Hepatic stellate cell (primary cell): ENCODE measurements at places on chromosomes 7 and 10.

GRCh38 chr7:30252885-30253795 is 31.3 kb upstream of the ZNRF2 start:
- DNase-seq = no peak

DNA sequence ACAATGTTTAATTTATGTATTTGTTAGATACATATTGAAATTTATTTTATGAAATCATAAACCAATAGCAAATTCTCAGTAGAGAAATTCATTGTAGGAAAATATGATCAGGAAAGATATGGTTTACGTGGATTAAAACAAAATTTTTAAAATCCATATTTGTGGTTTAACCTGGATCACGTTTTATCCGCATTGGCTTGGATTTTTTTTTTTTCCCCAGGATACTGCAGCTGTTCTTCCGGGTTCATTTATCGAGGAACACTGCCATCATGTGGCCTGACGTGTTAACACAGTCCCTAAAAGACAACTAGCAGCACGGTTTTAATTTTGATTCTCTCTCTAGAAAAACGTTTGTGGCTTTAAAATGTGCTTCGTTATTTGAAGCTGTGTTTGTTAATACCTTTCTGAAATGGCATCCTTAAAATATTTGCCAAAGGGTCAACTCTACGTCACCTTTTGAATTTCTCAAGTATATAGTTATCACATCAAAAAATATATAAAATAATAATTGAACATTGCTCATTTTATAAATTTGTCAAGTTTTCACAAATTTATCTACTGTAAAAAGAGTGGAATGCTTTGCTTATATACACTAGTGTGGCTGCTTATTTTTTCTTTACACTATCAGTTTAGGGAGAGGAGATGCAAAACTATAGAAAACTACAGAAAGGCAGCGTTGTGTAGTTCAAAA is 8.7 kb upstream of the ASB4 start:
- peak; percentile 31 for DNase-seq

DNA sequence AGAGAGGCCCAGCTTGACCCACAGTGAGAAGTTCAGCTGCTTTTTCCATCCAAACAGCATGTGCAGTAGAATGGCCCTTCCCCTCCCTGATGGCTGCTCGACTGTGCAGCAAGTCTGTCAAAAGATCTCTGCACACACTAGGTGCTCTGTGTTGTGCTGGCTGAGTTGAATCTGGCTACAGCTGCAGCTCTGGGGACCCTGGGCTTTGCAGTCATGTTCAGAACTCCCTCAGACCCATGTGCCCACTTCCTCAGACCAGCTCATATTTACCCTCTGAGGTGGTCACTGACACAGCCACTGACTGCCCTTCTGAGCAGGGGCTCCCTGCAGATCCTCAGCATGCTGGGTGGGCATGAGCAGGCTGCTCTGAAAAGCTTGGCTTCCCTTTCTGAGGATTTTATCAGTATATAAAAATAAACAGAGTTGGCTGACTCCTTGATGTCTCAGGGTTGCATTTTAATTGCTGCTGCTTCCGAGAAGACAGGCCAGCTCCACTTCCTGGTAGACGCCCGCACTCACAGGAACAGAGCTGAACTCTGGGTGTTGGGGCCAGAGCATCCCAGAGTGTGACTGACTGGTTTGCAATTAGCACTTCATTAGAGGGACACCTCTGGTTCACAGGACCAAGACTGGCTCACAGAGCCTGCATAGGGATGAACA is 507.9 kb downstream of the RPS24 start:
- DNase-seq = peak; percentile 9

DNA sequence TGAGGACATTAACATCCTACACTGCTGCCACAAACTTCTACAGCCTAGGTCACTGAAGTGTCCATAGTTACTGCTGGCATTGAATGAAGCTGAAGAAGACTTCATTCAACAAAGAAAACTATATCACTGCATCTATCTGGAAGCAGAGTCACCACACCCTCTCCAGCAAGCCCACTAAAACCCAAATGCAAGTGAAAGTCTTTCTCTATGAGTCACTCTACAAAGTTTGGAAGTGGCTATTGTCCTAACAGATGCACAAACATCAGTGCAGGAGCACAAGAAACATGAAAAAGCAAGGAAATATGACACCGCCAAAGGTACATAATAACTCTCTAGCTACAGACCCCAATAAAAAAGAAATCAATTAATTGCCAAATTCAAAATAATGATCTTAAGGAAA is 43.5 kb upstream of the CAMK2B start:
- DNase-seq = no peak

DNA sequence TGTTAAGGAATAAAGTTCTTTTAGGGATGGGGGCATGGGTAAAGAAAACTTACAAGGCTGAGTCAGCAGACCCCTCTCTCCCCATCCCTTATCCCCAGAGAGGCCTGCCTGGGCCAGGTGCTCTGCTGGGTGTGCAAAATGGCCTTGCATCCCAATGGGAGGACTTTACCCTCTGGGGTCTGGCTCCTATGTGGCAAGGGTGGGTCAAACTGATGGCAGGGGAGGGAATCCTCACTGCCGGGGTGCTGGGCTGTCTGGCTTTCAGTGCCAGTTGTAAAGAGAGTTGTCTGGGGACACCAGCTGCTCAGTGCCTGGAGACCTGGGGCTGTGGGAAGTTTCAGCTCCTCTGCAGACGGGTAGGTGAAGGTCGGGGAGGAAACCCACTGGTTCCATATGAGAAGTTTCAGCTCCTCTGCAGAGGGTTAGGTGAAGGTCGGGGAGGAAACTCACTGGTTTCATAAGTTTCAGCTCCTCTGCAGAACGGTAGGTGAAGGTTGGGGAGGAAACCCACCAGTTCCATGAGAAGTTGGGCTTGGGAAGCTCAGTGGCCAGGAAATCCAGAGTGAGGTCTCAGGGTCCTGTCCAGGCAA is 127.2 kb upstream of the PODXL start:
- DNase-seq = no peak

GRCh38 chr10:59831658-59832503 is 74.5 kb downstream of the CCDC6 start:
- no peak for DNase-seq

- DNase-seq = no peak
Observed at GRCh38 chr10:131854579-131855335, 46.1 kb upstream of the PPP2R2D start.

DNA sequence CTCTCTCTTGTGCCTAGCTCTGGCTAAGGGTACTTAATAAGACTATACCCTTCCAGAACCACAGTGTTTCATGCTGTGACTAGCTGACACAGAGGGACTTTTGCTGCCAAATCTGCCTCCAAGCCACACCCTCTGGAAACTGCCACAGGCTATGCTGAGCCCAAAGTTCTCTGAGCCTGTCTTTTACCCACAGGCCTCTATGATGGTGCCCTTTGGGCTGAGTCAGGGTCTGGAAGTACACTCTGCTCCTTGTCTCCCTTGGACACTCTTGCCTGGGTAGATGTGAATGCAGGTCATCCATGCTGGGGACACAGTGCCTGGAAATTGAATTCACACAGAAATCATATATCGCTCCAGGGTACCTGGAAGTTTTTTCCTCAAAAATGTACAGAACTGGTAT is 22.6 kb downstream of the DYDC1 start:
- DNase-seq = no peak

- peak; percentile 52 for DNase-seq
Observed at GRCh38 chr7:108246227-108246837, 116.2 kb upstream of the LAMB4 start.

- no peak for DNase-seq
Observed at GRCh38 chr7:50121286-50121685, 28.2 kb upstream of the ZPBP start.

DNA sequence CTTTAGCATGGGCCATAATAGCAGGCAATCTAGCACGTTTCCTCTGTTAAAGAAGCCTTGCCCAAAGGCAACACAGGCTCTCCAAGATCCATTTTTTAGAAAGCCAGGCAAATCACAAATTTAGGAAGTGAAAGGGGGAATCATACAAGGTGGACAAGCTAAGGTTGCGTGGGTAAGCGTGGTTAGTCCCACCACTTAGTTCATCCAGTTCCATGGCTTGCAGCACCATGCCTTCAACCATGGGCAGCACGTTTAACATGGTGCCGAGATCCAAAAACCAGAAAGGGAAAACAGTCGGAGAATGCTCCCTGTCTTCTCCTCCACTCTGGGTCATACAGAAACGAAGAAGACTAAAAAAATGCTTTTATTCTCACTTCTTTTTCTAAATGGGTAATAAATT is 234.4 kb upstream of the IMMP2L start:
- no peak for DNase-seq

- DNase-seq = no peak
Observed at GRCh38 chr7:121019018-121019417, 30.5 kb downstream of the CPED1 start.

- no peak for DNase-seq
Observed at GRCh38 chr7:22331704-22332103, 25.2 kb downstream of the RAPGEF5 start.

- no peak for DNase-seq
Observed at GRCh38 chr7:100434297-100435144, 1.8 kb downstream of the PPP1R35 start.

DNA sequence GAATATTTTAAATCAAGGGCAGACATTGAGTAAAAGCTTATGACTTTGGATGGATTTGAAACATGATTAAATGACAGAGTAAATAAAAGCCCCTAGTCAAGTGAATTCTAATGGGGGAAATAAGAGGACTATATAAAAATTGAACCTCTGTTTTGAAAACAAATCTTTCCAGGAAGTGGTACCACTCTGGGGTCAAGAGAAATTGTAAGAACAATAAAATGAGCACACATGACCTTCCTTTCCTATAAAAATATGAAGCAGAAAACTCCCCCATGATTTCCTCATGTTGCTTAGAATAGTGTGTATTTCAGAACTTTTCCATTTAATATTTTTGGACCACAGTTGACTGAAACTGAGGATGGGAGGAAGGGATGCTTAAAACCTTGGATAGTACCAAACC is 12.3 kb upstream of the CLDN12 start:
- DNase-seq = no peak

DNA sequence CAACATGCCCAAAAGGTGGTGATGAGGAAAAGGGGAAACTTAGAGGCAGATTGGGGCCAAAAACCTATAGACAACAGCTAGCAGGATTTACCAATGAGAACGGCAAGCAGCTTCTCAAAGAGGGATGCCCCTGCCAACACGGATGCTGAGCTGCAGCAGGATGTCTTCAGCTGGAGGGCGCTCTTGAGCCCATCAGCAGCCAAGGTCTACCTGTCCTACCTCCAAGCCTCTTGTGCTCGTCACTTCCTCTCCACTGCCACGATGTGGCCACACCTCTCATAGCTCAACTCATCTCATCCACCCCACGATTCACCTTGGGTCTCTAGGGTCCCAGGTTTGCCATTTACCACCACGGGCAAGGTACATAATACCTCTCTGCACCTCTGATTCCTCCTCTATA is 36.5 kb downstream of the DLG5 start:
- no peak for DNase-seq

GRCh38 chr7:16098585-16099179 is 322.7 kb downstream of the CRPPA start:
- DNase-seq = peak; percentile 4
